NCI-H1092 treated with DMSO at 0.1 percent for 48 hours (cell line): ENCODE measurements at places on chromosomes 4 and X.

DNA sequence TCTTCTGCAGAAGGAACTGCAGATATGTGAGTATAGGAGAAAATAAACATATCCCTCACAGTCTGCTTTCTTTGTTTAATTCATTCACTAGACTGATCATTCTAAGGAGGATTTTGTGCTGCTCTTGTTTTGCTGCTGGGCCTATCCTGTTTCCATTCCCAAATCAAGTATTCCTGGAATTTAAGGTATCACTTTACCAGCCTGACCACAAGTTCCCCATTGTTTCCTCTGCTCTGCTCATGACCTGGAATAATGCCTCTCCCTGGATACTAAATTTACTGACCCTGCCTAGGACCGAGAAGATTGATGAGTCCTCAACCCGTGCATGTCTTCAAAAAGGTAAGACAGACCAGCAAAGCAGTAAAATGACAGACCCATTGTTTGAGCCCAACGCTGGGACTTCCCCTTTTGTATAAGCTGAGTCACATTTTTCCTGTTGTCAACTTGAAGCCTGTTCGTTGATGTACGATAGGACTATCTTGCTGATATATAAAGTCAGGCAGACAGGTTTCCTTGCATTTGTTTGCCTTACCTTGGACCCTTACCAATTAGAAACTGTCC is 85.5 kb upstream of the TET2 start:
- peak; percentile 20 for DNase-seq

GRCh38 chr4:149784018-149784417 is 31.6 kb downstream of the IQCM start:
- no peak for DNase-seq

GRCh38 chrX:9542106-9542760 is 77.4 kb downstream of the TBL1X start:
- no peak for DNase-seq

- no peak for DNase-seq
Measured at GRCh38 chr4:76699751-76700310, 198.1 kb downstream of the SOWAHB start.

- no peak for DNase-seq
Measured at GRCh38 chr4:109699553-109700225, 3.6 kb downstream of the CASP6 start.

- DNase-seq: no peak
Measured at GRCh38 chr4:81204571-81204970, 10.5 kb downstream of the PRKG2 start.

- no peak for DNase-seq
Measured at GRCh38 chrX:69148946-69149345, 16.3 kb downstream of the PJA1 start.
